Activated CD4-positive, CD25-positive, alpha-beta regulatory T cell treated with anti-CD3 and anti-CD28 coated beads, Interleukin-2, amount 50 U/mL, for 72 hours (primary cell): ENCODE measurements at places on chromosomes 3 and 15.

GRCh38 chr3:111823341-111823855, 35.7 kb upstream of the PHLDB2 start:
- DNase-seq: no peak

- DNase-seq: no peak
These were observed 314.6 kb upstream of the PROK2 start for GRCh38 chr3:72099326-72100079.

DNA sequence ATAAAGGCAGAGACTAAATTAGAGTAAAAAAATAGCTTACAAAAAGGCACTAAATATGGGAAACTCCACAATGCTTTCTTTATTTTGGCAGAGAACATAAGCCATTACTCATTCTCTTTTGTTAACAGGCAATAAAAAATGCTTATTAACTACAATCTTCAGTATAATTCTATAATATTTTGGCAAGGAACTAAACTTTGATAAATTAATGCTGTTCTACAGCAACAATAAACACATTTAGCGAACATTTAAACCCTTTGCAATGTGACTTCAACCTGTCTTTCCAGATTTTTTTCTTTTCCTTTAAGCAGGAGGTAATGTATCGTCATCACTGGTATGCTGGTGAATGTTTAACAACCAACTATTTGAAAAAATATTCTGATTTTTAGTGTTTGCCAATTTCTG, 42.2 kb upstream of the POU1F1 start:
- no peak for DNase-seq

- no peak for DNase-seq
These were observed 27.2 kb upstream of the SLC41A3 start for GRCh38 chr3:126111126-126111551.

GRCh38 chr3:107208100-107208499, 169.1 kb upstream of the CCDC54 start:
- no peak for DNase-seq

- no peak for DNase-seq
These were observed 44.6 kb downstream of the BDH1 start for GRCh38 chr3:197511130-197511529.
